ENCODE measurements at places on chromosomes 5 and 9. TPM values are rescaled to one million over a fixed set of nuclear protein-coding genes. Genes with fewer than 3 reads are reported as not detected.

The ZNF454 gene
- polyA plus RNA-seq, result not detected

The HNRNPK gene
- 379 TPM for polyA plus RNA-seq

The LECT2 gene
- polyA plus RNA-seq, result not detected

The ROPN1L gene
- polyA plus RNA-seq, result not detected

Data from B cell (primary cell).